Activated CD4-positive, alpha-beta T cell treated with anti-CD3 and anti-CD28 coated beads for 1 hour (primary cell): ENCODE measurements at places on chromosomes 7 and 10.

DNA sequence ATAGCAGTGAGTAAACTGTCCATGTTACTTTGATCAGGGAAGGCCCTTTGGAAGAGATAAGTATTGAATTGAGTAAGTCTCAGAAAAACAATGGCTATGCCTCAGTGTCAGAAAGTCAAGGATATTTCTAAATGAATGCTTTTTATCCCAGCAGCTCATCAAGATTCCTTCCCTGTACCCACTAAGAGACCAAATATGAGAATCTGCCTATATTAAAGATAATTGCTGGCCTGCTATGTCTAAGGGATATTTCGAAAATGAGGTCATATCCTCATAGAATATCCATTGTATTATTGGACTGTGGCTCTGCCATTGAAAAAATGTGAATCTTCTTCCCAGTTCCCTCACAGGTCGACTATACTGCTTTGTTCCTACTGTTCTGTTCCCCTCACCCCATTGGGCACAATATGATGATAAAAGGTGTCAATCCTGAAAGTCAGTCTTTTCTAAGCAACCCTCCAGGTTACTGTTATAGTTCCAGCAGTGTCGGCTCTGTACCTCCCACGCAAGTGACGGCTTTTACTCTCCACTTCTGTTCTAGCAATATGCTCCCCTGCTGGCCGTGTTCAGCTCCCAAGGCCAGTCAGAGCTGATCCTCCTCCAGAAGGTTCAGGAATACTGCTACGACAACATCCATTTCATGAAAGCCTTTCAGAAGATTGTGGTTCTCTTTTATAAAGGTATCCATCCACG is 51.7 kb downstream of the BZW2 start:
- DNase-seq: no peak

GRCh38 chr7:70647801-70648498 is 484.0 kb upstream of the GALNT17 start:
- peak; percentile 48 for DNase-seq

DNA sequence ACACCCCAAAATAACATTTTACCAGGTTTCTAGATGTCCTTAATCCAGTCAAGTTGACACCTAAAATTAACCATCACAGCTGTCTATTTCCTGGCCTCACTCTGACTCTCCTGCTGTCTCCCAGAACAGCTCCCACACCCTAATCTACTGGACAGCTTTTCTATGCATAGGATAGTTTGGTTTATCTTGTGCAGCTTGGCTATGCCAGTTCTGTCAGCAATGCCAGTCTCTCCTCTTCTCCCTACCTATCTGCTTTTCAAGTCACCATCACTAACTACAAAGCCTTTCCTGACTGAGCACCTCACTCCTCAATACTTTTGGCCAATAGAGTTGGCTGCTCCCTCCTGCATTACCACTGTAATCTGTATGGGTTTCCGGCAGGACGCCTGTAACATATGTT is 5.0 kb downstream of the NCOA4 start:
- DNase-seq: no peak

DNA sequence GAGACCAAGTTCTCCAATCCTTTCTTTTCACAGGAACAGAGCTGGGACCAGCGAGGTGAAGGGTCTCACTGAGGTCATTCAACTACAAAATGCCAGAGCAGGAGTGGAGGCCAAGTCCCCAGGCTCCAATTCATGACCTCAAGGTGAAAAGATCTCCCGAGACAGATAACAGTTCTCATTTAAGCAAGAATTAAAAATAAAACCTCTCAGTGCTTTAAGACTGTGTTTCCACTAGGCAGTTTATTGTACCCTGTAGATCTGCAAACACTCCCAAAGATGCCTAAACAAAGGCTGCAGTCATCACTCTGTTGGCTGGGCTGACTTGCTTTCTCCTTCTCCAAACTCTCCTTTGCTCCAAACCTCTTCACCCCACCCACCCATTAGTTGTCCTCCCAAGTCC is 74.8 kb upstream of the CXCL12 start:
- DNase-seq: no peak

- no peak for DNase-seq
Observed at GRCh38 chr7:122638459-122638858, 60.5 kb downstream of the RNF133 start.

- DNase-seq: no peak
Observed at GRCh38 chr10:118720685-118721538, 33.9 kb downstream of the CACUL1 start.

- no peak for DNase-seq
Observed at GRCh38 chr7:44561962-44562621, 11.6 kb downstream of the DDX56 start.

GRCh38 chr7:129205987-129206785 is 17.8 kb downstream of the SMO start:
- no peak for DNase-seq

GRCh38 chr10:67696029-67696428 is at the start of gene CTNNA3:
TSS of gene CTNNA3 (minus strand) at chr10:67696195.
- no peak for DNase-seq

GRCh38 chr7:157520249-157520648 is 183.4 kb downstream of the DNAJB6 start:
- no peak for DNase-seq

- no peak for DNase-seq
Observed at GRCh38 chr7:22430457-22430856, 69.5 kb downstream of the STEAP1B start.

GRCh38 chr10:100866575-100867098 is 46.1 kb upstream of the SLF2 start:
- no peak for DNase-seq

DNA sequence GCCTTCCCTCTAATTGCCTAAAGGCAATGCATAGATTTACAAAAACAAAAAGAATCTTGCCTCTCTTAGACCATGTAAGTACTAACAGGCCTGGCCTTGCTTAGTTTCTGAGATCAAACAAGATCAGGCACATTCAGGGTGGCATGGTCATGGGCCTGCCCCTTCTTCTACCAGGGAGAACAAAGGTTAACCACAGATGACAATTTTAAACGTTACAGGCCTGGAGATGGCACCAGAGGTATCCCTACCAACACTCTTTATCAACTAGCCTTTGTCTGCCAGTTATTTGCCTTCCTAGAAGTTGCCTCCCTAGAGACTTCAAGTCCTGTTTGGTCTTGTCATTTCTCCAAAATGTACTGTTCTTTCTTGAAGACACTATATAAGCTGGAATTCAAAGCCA is 252.6 kb downstream of the DOCK4 start:
- DNase-seq: no peak

GRCh38 chr10:77737608-77738007 is 100.0 kb upstream of the KCNMA1 start:
- DNase-seq: no peak

DNA sequence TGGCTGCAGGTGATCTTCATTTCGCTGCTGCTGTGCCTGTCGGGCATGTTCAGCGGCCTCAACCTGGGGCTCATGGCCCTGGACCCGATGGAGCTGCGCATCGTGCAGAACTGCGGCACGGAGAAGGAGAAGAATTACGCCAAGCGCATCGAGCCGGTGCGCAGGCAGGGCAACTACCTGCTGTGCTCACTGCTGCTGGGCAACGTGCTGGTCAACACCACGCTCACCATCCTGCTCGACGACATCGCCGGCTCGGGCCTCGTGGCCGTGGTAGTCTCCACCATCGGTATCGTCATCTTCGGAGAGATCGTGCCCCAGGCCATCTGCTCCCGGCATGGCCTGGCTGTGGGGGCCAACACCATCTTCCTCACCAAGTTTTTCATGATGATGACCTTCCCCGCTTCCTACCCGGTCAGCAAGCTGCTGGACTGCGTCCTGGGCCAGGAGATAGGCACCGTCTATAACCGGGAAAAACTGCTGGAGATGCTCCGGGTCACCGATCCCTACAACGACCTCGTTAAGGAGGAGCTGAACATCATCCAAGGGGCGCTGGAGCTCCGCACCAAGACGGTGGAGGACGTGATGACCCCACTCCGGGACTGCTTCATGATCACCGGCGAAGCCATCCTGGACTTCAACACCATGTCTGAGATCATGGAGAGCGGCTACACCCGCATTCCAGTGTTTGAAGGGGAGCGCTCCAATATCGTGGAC is 1.3 kb downstream of the CNNM2 start:
- DNase-seq: no peak

GRCh38 chr10:46255801-46256747 is 30.7 kb upstream of the ANTXRL start:
- no peak for DNase-seq

GRCh38 chr10:116752969-116753665 is 10.8 kb upstream of the HSPA12A start:
- no peak for DNase-seq

GRCh38 chr10:65032867-65033769 is 1511.9 kb downstream of the REEP3 start:
- DNase-seq: no peak

- DNase-seq: peak; percentile 41
Observed at GRCh38 chr10:129030996-129031843, 435.8 kb upstream of the MGMT start.

- no peak for DNase-seq
Observed at GRCh38 chr7:3678314-3678810, 377.3 kb downstream of the SDK1 start.

- DNase-seq: no peak
Observed at GRCh38 chr7:97016381-97017191, 8.0 kb downstream of the DLX5 start.

GRCh38 chr7:15332956-15333355 is 228.9 kb downstream of the AGMO start:
- DNase-seq: no peak

DNA sequence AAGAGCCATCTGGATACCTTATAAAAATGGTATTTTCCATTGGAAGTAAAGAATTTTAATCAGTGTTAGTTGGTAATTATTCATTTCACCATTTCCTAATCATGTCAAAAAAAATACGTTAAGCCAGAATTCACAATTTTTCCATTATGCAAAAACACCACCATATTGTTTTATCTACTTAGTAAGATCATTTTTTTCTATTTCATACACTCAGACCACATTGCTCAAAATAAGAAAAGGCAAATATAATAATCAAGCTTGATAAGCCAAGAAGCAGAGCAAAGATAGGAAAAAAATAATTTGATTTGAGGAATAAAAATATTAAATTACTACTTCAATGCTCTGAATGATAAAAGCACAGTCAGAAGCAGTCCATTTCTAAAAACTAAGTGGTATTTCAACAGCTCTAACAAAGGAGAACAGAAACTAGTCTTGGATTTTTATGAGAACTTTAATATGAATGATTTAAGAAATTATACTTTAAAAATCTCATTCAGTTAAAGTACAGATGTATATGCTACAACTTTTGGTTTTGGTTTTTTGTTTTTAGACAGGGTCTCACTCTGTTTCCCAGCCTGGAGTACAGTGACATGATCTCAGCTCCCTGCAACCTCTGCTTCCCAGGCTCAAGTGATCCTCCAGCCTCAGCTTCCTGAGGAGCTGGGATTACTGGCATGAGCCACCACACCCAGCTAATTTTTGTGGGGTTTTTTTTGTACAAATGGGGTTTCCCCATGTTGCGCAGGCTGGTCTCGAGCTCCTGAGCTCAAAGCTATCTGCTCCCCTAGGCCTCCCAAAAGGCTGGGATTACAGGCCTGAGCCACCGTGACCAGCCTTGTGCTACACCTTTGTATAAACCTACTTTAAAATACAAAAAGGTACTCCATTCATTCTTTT is 46.6 kb downstream of the LRRN3 start:
- DNase-seq: no peak

DNA sequence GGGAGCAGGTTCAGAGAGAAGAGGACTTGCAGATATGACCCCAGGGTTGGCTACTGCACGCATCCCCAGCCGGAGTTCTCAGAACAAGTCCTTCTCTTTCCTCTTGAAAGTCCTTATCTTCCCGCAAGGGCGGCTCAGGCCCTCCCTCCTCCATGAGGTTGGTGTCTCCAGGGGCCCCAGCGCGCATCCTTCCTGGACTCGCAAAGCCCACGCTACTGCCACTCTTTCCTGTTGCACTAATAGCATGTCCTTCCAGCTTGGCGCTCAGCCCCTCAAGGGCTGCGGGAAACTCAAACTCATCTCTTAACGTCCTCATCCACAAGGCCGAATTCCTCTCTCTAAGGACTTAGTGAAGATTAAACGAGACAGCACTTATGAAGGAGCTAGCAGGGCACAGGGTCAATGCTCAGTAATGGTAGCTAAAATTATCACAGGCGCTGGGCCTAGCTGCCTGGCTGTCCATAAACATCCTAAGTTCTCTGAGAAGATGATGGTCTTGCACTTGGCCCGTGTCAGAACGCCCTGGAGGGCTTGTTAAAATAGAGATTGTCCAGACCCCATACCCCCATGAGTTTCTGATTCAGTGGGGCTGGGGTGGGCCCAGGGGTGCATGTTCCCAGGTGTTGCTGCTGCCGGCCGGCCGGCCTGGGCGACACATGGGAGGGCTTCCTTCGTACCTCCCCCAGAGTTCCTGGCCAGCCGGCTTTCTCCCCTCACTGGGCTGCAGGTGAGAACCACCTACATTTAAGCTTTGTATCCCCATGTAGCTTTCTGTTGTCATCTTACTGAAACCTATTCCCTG is 261.4 kb downstream of the COBL start:
- DNase-seq: no peak

GRCh38 chr10:49301302-49301701 is 2.3 kb downstream of the C10orf71 start:
- no peak for DNase-seq

DNA sequence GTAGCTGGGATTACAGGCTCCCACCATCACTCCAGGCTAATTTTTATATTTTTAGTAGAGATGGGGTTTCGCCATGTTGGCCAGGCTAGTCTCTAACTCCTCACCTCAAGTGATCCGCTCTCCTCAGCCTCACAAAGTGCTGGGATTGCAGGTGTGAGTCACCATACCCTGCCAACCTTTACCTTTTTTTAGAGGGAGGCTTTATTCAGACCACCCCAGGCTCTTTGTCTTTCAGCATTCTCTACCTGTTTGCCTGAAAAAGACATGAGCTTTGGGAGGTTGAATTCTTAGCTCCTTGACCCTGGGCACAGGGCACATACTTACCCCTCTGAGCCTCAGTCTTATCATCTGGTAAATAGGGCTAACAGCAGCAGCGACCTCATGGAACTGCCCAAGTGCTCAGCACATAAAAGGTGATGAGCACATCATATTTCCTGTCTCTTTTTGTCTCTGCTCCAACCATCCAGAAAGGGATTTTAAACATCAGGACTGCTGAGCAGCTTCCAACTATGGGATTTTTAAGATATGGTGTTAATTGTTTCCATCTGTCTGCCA is 17.0 kb downstream of the FRMPD2 start:
- no peak for DNase-seq

GRCh38 chr10:1215862-1216573 is 159.8 kb downstream of the WDR37 start:
- DNase-seq: no peak

GRCh38 chr10:132139526-132139925 is 47.2 kb upstream of the DPYSL4 start:
- no peak for DNase-seq

GRCh38 chr10:114432566-114433093 is 28.3 kb upstream of the AFAP1L2 start:
- no peak for DNase-seq

GRCh38 chr10:12727832-12728215 is 273.7 kb downstream of the CCDC3 start:
- DNase-seq: no peak
